NCI-H1417 treated with DMSO at 0.1 percent for 48 hours (cell line): ENCODE measurements at places on chromosomes 11 and 22.

GRCh38 chr11:75792127-75792731 is 22.8 kb upstream of the UVRAG start:
- no peak for DNase-seq

- DNase-seq, result no peak
These were observed 6.9 kb downstream of the TNNT3 start for GRCh38 chr11:1926156-1927025.

DNA sequence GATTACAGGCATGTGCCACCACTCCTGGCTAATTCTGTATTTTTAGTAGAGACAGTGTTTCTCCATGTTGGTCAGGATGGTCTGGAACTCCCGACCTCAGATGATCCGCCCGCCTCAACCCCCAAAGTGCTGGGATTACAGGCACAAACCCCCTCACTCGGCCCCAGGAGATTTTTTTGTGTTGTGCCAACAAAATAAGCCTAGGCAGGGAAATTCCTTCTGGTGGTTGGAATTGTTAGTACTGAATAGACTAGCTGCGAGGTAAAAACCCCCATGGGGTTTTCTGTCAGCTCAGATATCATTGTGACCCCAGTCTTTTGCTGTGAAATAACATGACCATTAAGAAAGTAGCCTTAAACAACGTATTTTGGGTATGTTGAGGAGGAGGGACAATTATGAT is 144.9 kb downstream of the BCR start:
- no peak for DNase-seq

DNA sequence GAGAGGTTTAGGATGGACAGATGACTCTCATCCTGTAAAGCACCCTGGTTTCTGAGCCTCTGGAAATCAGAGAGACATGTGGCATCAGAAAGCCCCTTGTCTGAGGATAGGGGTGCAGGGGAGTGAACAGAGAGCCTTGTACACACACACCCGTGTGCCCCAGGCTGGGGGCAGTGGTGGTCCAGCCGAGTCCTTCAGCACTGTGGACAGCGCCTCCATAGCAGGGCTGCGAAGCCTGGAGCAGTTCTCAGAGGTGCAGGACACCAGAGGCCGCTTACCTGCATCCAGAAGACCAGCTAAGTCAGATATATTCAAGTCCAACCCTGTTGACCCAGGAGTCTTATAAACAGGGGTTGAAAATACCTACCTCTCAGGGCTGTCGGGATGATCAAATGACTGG is 11.5 kb upstream of the IGSF9B start:
- no peak for DNase-seq

DNA sequence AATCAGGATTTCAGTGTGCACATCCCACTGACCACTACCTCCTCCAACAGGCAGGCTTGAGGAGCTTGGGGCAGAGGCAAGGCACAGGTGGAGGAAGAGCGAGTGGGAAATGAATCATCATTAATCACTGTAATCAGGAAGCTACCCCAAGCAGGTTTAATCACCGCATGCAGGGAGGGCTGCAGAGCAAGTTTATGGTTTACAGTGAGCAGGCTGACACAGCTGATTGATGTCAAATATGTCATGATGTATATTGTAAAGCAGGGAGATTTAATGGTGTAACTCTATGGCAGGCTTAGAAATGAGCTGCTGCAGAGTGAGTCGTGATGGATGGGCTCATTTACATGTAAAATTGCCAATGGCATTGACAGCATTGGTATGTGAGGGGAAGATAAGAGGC is 441.0 kb downstream of the NTM start:
- peak; percentile 80 for DNase-seq

DNA sequence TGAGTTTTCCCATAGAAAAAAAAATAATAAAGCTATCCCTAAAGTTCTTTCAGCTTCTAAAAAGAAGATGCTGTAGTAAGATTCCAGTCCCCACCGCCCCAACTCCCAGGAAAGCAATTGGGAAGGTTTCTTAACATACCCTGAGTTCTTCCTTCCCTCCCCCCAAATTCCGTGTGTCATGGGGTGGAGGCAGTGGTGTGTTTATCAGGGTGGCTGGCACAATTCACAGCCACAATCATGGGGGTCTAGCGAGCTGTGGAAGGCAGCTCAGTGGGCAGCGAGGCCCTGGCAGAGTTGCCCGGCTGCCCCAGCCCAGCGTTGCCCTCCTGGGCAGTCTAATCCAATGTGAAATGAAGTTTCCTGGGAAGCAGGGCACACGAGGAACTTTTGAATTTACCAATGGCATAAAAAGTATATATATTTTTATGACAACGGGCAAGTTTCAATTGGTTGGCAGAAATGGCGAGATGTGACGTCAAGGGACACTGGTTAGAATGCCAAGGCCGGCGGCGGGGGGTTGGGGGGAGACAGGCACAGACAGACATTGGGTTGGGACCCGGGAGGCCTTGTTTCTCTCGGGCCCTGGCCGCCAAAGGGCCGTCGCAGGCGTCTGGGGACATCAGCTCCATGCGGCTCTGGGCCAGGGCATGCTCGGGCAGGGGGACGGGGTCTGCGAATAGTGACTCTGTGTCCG is 80.7 kb upstream of the PPARA start:
- peak; percentile 77 for DNase-seq

DNA sequence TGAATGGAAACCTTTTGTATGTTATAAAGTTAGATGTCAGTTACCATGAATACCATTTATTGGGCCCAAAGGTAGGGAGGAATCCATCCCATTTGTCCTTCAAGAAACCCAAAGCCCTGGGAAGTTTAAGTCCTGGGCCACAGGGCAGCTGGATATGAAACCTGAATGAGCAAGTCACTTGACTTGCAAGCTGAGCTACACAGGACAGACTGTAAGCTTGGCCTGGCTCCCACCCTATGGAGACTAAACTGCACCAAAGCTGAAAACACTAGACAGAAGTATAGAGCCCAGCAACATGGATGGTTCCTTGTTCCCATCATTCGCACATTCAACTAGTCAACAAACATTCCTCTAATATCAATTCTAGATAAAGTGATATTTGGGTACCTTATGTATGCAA is 71.3 kb downstream of the KCNC1 start:
- no peak for DNase-seq

- DNase-seq, result no peak
These were observed 172.5 kb upstream of the MTMR2 start for GRCh38 chr11:96096360-96096759.

GRCh38 chr22:45562537-45563361 is 60.1 kb downstream of the FBLN1 start:
- DNase-seq, result no peak

- DNase-seq, result no peak
These were observed 263.8 kb upstream of the NARS2 start for GRCh38 chr11:78838417-78838816.

DNA sequence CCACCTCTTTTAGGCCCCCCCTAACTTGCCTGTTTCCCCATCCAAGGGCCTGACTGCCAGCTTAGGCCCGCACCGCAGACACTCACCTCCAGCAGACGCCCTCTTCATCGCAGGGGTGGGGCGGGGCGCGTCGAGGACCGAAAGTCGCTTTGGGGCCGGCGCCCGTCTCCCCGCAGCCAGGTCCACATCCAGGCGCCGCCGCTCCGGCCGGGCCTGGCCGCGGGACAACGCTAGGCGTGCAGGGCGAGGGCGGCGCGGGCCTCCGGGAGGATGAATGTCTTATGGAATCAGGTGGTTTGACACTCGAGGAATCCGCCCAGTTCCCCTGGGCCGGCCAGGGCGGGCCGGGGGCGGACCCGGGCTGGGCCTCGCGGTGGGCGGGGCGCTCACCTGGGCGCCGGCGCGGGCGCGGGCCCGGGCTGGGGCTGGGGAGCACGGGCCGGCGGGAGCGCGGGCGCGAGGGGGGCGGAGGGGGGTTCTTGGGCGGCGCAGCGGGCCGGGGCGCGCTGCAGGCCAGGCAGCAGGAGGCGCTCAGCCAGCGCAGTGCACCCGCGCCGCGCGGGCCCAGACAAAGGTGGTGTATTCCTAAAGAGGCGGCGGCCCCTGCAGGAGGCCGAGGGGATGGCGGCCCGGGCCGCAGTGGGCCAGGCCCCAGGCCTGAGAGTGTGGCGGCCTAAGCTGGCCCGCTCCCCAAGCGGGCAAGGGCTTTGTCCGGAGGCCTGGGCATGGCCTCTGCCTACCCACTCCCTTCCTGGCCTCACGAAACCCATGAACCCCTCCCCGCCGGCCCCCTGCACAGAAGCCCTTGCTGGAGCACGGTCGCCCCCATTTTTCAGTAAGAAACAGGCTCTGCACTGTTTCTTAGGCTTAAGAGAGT is 177.6 kb downstream of the IGLL1 start:
- no peak for DNase-seq

DNA sequence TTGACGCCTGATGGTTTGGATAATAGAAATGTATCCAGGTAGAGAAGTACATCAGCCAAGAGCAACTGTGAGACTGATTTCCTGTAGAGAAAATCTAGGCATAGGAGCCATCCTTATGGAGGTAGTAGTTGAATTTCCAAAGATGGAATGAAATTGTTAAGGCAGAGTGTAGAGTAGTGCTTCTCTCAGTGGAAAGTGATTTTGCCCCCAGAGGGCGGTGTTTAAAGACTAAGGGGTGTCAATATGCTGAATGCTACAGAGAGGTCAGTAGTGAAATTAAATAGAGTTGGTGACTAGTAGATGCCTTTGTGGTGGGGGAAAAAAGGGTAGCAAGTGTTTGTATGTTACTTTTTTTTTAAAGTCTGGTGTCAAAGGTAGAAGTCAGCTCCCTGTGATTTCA is 54.5 kb downstream of the TRIM44 start:
- no peak for DNase-seq

- DNase-seq, result no peak
These were observed 16.4 kb downstream of the ATP5MG start for GRCh38 chr11:118417801-118418200.

GRCh38 chr11:129580278-129580677 is 204.6 kb downstream of the BARX2 start:
- DNase-seq, result no peak

GRCh38 chr22:43858156-43858895 is 4.0 kb downstream of the SULT4A1 start:
- no peak for DNase-seq

GRCh38 chr11:47603295-47603694 is 9.1 kb upstream of the C1QTNF4 start:
- no peak for DNase-seq

DNA sequence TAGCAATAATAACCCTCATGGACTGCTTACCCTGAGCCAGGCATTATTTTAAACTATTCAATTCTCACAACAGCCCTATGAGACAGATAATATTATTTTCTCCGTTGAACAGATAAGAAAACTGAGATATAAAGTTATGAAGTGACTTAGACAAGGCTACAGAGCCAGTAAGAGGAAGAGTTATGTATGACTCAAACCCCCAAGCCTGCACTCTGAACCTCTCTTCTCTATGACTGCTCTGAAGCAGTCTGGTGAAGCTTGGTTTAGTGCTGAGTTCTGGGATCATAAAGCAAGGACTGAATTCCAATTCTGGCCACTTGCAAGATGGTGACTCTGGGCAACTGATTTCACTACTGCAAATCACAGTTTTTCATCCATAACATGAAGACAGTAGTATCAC is 34.5 kb downstream of the TNKS1BP1 start:
- no peak for DNase-seq

GRCh38 chr22:20259327-20259688 is 8.8 kb downstream of the RTN4R start:
- no peak for DNase-seq

DNA sequence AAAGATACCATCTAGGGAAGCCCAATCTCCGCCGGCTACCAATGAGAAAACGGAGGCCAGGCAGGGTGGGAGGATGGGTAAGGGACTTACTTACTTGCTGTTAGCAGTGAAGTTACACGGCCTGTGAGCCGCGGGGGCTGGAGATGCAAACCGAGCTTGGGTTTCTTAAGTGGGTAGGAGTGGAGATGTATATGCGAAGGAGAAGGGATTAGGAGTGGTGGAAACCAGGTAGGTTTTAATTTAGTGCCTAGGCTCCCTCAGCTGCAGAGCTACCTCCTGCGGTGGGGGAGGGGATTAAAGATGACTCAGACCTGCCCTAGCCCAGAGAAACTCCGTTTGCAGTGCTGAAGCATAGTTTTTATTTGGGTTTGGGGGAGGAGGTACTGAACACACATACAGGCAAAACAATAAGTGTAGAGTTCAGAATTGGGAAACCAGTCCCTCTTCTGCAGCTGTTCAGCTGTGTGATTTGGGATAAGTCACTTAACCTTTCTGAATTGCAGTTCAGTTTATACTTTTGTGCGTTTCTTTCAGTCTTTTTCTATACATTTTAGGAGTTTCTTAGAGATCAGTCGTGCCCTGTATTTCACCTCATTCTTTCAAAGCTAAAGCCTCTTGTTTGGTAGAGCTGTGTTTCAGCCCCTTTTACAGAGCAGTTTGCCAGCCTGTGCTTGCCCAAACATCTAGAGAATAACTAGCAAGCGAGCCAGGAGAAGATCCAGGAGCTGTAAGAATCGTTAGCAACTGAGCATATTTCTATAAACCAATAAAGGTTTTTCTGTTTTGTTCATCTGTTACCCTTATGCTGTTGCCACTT is 596 bp upstream of the TNRC6B start:
- DNase-seq, result no peak

- no peak for DNase-seq
These were observed 4.5 kb upstream of the TIMP3 start for GRCh38 chr22:32796865-32797573.

- no peak for DNase-seq
These were observed 5.9 kb upstream of the OR52L1 start for GRCh38 chr11:5992604-5993251.

GRCh38 chr22:23756891-23757290 is 2.7 kb upstream of the VPREB3 start:
- DNase-seq, result no peak

DNA sequence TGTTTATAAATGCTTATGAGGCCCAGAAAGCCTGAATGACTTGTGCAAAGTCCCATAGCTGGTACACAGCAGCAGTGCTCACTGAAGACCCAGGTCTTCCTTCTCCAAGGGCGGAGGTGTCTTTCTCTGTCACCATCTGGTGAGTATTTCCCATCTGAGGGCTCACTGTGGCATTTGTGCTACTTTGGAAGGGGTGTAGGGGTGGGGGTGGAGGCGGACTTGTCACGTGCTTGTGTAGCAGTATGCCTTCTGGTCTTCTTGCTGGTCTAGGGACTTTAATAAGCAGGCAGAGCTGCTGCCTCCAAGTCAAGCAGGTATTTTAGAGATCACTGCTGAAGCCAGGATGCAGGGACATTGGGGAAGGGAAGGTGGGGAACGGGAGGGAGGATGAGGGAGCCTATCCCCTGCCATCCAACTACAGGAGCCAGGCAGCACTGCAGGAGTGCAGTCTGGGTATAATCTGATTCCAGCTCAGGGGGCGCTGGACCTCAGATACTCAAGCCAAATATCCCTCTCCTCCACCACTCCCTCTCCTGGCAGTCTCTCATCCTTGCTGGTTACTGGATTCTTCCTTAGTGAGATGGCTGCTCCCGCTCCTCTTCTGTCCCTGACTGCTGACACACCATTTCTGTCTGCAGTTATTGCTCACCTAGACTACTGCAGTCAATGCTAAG is 3.4 kb downstream of the ABCC8 start:
- no peak for DNase-seq

- DNase-seq, result no peak
These were observed 105.2 kb upstream of the OR5AK2 start for GRCh38 chr11:56883371-56883987.

GRCh38 chr22:23237201-23237798 is 57.0 kb downstream of the BCR start:
- no peak for DNase-seq
